ENCODE measurements at places on chromosomes 5 and 9. TPM values are rescaled to one million over a fixed set of nuclear protein-coding genes. Genes with fewer than 3 reads are reported as not detected.

The PRRT1B gene
- total RNA-seq, result not detected

The ECM2 gene
- total RNA-seq, result 7.2 TPM

The DBH gene
- total RNA-seq, result not detected

The HRCT1 gene
- total RNA-seq, result 0.16 TPM

The AIF1L gene
- total RNA-seq, result 0.16 TPM

The ZNG1E gene
- 44.8 TPM for total RNA-seq

The AMBP gene
- 0.86 TPM for total RNA-seq

The KYAT1 gene
- 8.4 TPM for total RNA-seq

The FIBCD1 gene
- 9.3 TPM for total RNA-seq

The SLC6A7 gene
- not detected for total RNA-seq

The MRPS27 gene
- 54.5 TPM for total RNA-seq

The GABRA6 gene
- not detected for total RNA-seq

The SLC6A18 gene
- not detected for total RNA-seq

The ANGPTL2 gene
- 55.8 TPM for total RNA-seq

The NR5A1 gene
- total RNA-seq, result not detected

The GPR151 gene
- not detected for total RNA-seq

The CCL21 gene
- total RNA-seq, result not detected

The PCDHA12 gene
- total RNA-seq, result under 0.01 TPM

The SLC45A2 gene
- under 0.01 TPM for total RNA-seq

The SLC46A2 gene
- not detected for total RNA-seq

The KIAA0825 gene
- 2.7 TPM for total RNA-seq

The OLFM1 gene
- total RNA-seq, result 1.1 TPM

The GABBR2 gene
- total RNA-seq, result 0.43 TPM

The ADRB2 gene
- 0.32 TPM for total RNA-seq

The RNF208 gene
- 0.09 TPM for total RNA-seq

The CLTA gene
- total RNA-seq, result 310 TPM

The NRARP gene
- total RNA-seq, result 0.16 TPM

The RPP25L gene
- total RNA-seq, result 24.9 TPM

The VAV2 gene
- 11.5 TPM for total RNA-seq

The ENTREP1 gene
- total RNA-seq, result under 0.01 TPM

The ADRA1B gene
- total RNA-seq, result not detected

The TERT gene
- not detected for total RNA-seq

The MVB12B gene
- total RNA-seq, result 1.4 TPM

The CCDC183 gene
- 0.32 TPM for total RNA-seq

The SELENOP gene
- total RNA-seq, result 87.6 TPM

The CDH18 gene
- 4.4 TPM for total RNA-seq

The MCIDAS gene
- not detected for total RNA-seq

The PTGDS gene
- 6.0 TPM for total RNA-seq

The NR2F1 gene
- 65.0 TPM for total RNA-seq

The HAND1 gene
- total RNA-seq, result not detected

The CNTLN gene
- 8.4 TPM for total RNA-seq

The ACSL6 gene
- under 0.01 TPM for total RNA-seq
